ENCODE measurements at places on chromosomes 6 and 20.

GRCh38 chr6:89559487-89559886 is 79.1 kb downstream of the LYRM2 start:
- DNase-seq, result no peak

GRCh38 chr20:43450841-43451799 is 6.6 kb upstream of the SRSF6 start:
- DNase-seq, result no peak

DNA sequence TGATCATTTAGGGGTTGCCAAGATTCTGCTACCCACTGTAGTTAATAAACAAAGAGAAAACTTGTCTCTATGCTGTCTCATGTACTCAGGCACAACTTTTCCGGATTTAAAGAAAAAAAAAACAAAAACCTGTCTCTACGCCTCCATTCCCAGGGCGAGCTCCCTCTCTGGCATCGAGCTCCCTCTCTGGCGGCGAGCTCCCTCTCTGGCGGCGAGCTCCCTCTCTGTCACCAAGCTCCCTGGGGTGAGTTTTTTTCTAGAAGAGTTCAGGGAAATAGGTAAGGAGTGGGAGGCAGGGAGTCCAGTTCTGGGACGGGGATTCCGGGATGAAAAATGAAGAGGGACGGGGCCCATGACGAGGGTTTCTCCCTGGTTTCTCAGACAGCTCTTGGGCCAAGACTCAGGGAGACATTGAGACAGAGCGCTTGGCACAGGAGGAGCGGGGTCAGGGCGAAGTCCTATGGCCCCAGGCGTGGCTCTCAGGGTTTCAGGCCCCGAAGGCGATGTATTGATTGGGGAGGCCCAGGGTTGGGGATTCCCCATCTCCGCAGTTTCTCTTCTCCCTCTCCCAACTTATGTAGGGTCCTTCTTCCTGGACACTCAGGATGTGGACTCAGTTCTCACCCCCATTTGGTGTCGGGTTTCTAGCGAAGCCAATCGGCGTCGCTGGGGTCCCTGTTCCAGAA is 16.5 kb upstream of the HLA-A start:
- no peak for DNase-seq

GRCh38 chr6:110327391-110327790 is 30.8 kb downstream of the METTL24 start:
- DNase-seq, result no peak

GRCh38 chr6:28944412-28944865 is 20.7 kb upstream of the TRIM27 start:
- DNase-seq, result peak; percentile 57

DNA sequence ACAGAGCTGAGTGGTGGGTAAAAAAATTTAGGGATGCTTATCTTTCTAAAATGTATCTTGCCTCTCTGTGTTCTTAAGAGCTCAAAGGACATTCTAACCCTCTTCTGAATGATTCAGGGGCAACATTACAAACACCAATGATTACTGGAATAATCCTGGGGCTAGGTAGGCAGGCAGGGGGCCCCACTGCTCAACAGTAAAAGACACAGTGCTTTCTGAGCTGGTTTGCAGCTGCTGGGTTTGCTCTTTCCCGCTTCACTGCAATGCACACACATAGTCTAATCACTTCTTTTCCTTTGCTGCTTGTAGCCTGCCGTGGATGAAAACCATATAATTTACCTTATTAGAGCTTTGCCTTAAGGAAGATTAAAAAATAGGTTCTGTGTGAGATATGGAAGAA is 23.9 kb downstream of the CLDN20 start:
- no peak for DNase-seq

DNA sequence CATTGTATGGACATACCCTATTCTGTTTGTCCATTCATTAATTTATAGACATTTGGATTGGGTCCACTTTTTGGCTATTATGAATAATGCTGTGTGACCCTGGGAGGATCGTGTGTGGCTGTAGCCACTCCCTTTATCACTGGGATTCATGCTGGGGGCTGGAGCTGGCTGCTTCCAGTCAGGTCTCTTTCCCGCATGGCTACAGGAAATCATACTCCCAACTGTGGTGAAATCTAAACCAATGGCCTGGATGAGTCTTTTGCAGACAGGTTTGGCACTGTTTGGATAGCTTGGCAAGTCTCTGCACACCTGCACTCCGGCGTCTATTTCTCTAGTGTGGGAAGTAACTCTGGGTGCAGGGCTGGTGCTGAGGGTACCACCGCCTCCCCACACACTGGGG is 80.4 kb downstream of the RIN2 start:
- DNase-seq, result no peak

GRCh38 chr20:939606-940005 is 23.5 kb upstream of the ANGPT4 start:
- no peak for DNase-seq

- no peak for DNase-seq
Observed at GRCh38 chr6:161074496-161075121, 83.0 kb downstream of the MAP3K4 start.

GRCh38 chr20:33165416-33166055 is 2.4 kb upstream of the BPIFA2 start:
- no peak for DNase-seq

- DNase-seq, result no peak
Observed at GRCh38 chr6:4870821-4871494, 94.8 kb downstream of the CDYL start.

GRCh38 chr6:14633479-14633878 is 515.9 kb downstream of the CD83 start:
- no peak for DNase-seq

GRCh38 chr20:32984196-32984595 is 20.0 kb downstream of the SUN5 start:
- no peak for DNase-seq

DNA sequence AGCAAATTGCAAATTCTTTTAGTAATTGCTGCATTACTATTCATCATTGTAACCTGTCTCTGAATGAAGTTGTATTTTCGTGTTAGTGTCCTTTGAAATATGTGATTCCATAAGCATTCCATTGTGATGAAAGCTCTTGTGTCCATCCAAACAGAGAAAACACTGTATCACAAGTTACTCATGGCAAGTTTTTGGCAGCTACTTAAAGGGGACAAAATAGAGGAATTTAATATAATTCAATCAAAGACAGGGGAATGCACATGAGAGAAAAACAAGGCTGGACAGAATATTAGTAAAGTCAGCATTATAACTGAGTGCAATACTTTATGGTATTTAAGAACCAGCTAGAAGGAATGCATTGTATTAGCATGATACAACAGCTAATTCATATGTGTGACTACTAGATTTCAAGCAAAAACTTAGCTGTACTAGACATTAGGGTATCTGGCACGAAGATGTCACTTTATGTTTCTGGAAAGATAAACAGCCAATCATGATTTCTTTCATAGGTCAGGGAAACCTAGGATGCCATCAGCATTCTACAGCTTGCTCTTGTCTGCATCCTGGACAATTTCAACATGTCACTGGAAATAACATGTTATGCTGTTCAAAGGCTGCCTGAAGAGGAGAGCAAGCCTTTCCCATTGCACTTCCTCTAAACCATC is 270.6 kb upstream of the MARCKS start:
- no peak for DNase-seq

GRCh38 chr6:12049165-12049564 is 37.1 kb downstream of the HIVEP1 start:
- no peak for DNase-seq

- DNase-seq, result no peak
Observed at GRCh38 chr20:14142964-14143627, 147.8 kb downstream of the MACROD2 start.

DNA sequence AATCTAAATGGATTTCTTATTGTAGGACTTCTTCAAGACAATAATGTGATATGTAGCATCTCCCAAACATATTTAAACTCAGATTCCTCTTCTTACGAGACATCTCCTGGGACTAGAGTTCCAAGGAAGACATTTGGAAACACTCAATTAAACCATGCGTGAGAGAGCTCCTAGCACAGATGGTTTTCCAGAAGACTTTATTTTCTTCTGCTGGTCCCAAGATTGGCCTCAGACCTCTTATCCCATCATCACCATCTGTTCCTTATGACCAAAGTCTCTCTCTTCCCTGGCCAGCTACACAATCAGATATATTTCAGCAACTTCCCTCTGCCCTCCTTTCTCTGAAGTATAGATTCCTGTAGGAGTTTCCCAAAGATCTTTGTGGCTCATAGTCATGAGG is 93.2 kb upstream of the JARID2 start:
- DNase-seq, result no peak

DNA sequence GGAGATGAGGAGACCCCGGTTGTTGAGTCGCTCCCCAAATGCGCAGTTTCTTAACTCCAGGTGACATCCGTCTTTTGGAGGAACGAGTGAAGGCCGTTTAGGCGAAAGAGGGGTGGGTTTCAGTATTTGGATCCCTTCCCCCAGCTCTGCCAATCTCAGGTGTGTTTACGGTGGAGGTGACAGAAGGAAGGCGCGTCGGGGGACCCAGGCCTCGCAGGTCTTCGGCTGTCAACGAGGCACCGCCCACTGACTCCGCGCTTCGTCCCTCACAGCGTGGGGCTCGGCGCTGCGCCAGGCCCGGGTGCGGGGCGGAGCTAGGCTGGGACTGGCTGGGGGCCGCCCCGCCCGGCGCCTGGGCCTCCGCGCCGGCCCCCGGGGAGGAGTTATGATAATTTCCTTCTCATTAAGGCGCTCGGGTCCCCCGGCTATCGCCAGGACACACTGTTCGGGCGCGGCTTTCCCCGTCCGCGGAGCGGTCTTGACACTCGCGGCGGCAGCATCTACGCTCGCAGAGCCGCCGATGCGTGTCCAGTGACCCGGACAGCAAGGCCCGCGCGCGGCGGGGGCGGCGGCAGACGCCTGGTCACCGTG is at the start of gene TFAP2C:
Gene TFAP2C (plus strand): TSS at position 434 of the 591 bp plus-strand sequence. CDS start 239 bp downstream, outside the sequence.
- DNase-seq, result no peak

DNA sequence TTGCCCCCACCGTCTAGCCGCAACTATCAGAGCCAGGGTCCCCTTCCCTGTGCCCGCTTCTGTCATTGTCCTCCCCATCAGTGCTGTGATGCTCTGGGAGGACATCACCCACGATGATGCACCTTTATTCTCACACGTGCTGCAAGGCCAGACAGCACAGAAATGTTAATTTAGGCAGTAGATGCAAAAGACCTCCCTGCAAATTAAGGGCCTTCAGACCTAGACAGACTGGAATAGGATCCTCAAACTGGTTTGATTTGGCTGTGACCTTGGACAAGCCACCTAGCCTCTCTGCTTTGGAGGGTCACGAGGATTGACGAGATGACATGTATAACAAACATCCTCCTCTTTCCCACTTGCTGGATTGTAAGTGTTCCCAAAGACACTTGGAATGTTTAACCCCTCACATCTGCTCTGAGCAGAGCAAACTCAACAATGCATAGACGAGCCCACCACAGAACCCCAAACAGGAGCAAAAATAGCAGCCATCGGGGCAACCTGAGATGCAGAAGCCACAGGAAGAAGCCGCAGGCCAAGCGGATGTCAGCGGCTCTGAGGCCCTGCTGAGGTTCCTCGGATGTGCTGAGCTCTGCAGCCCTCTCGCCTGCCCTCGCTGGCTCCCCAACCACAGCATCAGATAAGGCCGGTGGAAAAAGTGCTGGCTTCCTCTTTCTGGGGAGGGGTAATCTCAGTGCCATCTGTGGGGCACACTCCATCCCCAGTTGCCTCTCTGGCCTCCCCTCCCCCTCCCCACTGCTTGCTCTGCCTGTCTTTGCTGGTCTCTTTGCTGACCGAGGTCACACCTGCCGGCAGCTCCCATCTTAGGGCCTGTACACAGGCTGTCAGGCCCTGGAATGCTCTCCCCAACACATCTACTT is 35.3 kb downstream of the TOX2 start:
- peak; percentile 45 for DNase-seq

- no peak for DNase-seq
Observed at GRCh38 chr20:3312940-3313682, 74.1 kb upstream of the SLC4A11 start.

DNA sequence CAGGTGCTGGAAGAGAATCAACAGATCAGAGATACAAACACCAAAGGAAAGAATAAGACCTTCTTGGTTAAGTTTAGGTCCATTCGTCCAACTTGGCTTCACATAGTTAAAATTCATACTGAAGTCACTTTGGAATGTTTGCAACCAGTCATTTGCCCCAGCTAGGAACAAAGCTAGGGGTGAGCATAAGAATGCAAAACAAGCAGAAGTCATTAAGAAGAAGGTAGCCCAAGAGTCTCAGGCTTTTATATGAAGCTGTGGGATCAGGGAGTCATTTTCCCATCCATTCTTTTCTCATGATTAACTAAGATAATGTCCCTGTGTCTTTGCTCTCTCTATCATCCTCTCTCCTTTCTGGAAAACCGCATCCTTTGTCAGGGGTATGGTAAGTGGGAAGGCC is 51.5 kb upstream of the TMEM170B start:
- DNase-seq, result no peak

DNA sequence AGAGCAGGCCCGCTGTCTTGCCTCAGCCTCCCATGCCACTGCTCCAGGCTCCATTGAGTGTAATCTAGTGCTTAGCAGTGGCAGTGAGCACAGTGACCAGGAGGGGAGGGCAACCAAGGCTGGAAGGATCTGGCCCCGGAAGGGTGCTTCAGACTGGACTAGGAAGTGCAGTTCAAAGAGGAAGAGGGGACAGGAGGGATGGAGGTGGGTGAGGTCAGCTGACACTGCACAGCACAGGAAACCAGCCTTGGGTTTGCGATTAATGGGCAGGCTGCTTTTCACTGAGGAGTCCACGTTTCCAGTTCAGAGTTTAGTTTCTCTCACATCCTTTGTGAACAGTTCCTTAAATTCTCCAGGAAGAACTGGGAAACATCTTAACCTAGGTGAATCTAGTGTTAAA is 46.9 kb downstream of the CDS2 start:
- DNase-seq, result no peak

- DNase-seq, result no peak
Observed at GRCh38 chr6:106961801-106962200, 12.7 kb downstream of the CD24 start.

- DNase-seq, result no peak
Observed at GRCh38 chr20:48393737-48394314, 434.0 kb downstream of the PREX1 start.

DNA sequence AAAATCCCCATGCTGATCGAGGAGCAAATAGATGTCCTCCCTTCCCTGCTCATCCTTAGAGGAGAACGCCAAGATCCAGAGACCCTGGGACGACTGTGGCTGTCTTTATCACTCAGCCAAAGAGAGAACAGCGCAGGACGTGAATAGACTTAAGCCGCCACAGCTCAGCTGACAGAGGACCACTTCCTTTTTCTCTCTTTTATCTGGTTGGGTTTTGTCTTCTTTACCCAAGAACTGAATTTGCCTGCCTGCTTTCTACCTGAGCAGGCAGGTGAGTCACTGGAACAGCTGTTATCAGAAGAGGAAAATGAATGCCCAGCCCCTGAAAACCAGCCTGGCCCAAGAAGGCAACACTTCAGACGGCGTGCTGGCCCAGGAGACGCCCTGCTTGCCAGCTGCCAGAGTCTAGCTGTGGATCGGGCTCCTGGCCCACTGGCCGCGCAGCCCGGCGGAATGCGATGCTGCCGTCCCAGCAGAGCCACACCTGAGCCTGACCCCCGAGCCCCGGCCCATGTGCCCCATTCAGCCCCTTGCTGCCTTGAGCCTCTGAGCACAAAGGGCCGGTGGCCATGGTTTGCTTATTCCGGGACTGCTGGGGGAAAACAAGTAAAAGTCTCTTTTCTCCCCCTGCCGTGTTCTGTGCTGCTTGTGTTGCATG is 82.1 kb downstream of the TCP11 start:
- DNase-seq, result no peak

GRCh38 chr6:159360306-159360705 is 191.1 kb downstream of the FNDC1 start:
- no peak for DNase-seq

All from activated CD8-positive, alpha-beta memory T cell treated with anti-CD3 and anti-CD28 coated beads for 4 hours (primary cell).